Substantia nigra (tissue), 51 donors: ENCODE measurements at places on chromosomes 16 and 17.

GRCh38 chr17:19269106-19269505, 31.9 kb downstream of the EPN2 start:
- DNase-seq: no peak

DNA sequence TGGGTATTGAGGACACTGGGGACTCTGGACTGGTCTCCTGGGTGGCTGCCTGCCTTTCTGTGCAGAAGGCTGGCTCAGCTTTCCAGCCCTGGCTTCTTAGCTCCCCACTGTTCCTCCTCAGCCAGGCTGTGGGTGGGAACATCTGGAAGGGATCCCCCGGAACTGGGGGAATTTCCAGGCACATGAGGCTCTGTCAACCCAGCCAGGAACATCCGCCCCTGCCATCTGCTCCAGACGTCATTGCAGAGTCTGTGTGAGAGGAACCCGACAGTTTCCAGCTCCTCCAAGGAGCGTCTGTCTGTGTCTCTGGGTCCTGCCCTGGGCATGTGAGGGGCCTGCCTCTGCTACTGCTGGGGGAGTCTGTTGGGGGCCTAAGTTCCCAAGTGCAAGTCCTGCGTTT, 36.2 kb upstream of the CRHR1 start:
- DNase-seq: no peak

GRCh38 chr17:34371405-34372100, 8.5 kb upstream of the CCL1 start:
- DNase-seq: no peak

DNA sequence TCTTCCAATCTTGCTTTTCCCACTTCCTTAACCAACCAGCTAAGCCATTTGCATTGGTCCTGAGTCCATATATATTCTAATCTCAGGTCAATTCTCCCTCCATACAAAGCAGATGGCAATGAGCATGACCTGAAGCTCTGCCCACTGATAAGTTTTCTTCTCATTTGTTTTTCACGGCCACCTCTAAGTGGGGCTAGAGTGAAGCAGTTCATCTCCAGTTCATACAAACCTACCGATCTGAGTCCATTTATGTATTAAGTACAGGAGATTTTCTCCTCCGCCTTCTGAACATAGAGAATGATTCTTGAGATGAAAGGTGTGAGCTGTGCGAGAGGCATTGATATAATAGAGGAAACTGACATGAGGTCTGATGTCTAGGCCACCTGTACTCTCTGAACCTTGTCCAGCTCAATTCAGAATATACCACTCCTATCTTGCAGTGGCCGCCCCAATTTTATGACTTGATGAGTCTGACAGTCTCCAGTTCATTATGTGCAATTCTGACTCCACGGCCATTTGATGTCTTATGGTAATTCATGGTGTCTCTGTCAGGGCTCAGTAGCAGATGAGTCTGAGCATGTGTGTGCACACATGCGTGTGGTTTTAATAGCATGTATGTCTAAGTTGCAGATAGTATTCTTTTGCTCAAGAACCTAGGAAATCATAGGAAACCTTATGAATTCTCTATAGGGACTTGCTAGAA, 329.8 kb downstream of the PMP22 start:
- no peak for DNase-seq

DNA sequence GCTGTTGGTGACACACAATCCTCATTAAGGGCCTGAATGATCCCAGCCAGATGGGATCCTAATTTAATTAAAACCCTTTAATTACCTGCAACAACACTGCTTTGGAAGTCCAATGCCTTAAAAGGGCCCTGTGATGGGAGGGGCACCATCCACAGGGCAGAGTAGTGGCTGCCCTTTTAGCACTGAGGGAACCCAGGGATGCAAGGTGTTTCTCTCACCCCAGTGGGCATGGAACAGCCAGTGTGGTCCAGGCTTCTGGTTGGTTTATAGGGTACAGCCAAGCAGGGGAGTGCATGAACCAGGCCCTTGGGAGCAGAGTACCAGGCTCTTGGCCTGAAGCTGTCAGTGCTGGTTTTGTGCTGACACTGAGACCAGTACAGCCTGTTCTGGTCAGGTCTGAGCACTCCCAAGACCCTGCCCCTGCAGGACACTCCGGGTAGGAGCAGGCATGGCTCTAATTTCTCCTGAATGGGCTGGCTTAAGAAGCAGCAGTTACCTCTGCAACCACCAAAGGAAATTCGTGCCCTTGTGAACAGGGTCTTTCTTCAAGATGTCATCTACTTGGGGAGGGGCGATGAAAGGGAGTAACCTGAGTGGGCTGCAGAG, 9.9 kb downstream of the NXPH3 start:
- DNase-seq: no peak

GRCh38 chr17:74042744-74043486, 160.6 kb upstream of the RPL38 start:
- DNase-seq: no peak

GRCh38 chr16:29156511-29156910, 171.7 kb downstream of the LAT start:
- no peak for DNase-seq

DNA sequence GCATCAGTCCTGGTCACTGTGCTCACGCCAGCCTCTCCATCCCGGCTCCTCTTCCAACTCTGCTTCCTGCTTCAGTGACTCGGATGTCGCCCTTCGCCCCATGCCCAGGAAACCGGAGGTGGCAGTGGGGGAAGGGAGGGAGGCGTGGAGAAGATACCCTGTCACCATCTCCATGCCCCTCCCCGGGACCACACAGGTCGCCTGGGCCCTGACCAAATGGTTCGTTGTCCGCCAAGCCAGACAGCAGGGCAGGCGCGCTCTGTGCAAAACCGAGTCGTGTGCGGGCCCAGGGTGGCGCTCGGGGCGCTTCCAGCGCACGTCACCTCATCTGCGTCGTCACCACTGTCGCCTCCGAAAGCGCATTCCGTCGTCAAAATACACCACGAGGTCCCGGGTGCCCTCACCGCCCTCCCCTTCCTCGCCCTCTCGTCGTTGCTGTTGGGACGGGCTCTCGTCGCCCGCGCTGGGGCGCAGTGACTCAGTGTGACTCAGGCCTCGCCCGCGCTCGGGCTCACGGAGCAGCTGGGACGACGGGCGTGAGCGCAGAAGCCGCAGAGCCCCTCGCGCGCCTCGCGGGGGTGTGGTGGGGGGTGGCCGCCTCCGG, 39.2 kb downstream of the ZNF778 start:
- DNase-seq: peak; percentile 68

DNA sequence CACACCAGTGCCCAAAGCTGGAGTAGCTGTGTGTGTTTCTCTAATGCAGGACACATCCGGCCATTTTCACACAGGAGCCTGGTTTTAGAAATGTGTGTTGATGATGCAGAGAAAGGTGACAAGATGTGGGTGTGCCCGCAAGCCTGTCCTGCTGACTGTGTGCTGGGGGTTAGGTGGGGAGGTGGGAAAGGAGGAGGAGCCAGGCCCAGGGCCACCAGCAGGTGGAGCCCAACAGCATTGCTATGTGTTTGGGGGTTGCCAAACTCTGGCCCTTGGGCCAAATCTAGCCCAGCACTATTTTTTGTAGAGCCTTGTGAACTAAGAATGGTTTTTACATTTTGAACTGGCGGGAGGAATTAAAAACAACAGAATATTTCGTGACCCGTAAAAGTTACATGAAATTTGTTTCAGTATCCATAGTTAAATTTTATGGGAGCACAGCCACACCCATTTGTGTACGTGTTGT, 61.7 kb upstream of the LGALS9 start:
- DNase-seq: no peak

GRCh38 chr16:55184052-55184451, 140.0 kb upstream of the IRX6 start:
- no peak for DNase-seq

DNA sequence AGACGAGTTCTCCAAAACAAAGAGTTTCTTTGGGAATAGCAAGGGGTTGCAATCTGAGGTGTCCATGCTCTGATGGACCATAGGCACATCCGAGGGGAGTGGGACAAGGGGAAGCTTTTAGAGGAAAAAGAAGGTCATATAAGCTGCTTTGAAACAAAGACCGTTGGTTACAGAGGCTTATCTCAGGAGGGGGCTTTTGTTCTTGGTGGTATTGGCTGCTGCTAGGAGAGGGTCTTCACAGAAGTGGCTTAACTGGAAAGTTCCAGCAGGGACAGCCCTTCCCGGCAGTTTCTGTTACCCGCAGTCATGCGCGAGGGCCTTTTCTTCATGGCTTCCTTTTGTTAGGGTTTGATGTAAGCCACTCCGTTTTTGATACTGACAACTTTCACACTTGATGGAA, 76.0 kb downstream of the RAP1GAP2 start:
- DNase-seq: no peak

DNA sequence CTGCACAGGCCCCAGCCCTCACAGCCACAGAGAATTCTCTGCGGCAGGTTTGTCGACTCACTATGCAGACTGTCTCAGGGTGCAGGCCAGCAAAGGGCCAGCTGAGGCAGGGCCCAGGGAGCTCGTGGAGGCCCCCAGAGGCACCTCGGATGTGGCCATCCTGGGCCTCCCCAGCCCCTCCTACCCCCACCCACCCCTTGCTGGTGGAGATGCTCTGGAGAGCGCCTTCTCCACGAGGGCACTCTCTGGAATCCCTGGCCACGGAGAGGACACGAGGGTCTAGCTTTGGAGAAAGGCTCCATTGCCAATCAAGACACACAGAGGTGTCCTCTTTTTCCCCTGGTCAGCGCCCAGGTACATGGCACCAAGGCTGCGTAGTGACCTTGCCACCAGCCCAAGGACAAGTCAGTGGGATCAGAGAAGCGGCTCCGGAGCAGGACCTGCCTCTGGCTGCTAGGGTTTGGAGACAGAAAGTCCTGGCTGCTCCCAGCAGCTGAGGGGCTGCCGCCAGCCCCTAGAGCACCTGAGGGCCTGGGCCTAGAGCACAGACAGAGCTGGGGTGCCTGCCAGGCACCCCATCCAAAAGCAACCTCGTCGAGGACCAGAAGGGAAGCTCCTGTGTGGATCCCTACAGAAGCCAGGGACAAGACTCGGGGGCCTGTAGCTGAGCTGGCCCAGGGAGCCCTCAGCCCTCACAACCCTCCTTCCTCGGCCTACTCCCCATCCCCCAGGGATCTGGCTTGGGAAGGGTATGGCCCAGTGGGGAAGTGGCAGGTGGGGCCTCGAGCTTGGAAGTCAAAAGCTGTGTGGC, 18.7 kb downstream of the ARL2BP start:
- DNase-seq: no peak

GRCh38 chr17:75723171-75723930, 2.1 kb downstream of the ITGB4 start:
- DNase-seq: no peak

- DNase-seq: no peak
These were observed 17.9 kb downstream of the GPR142 start for GRCh38 chr17:74385201-74385600.

GRCh38 chr16:24540602-24541210, 1.3 kb downstream of the RBBP6 start:
- no peak for DNase-seq

DNA sequence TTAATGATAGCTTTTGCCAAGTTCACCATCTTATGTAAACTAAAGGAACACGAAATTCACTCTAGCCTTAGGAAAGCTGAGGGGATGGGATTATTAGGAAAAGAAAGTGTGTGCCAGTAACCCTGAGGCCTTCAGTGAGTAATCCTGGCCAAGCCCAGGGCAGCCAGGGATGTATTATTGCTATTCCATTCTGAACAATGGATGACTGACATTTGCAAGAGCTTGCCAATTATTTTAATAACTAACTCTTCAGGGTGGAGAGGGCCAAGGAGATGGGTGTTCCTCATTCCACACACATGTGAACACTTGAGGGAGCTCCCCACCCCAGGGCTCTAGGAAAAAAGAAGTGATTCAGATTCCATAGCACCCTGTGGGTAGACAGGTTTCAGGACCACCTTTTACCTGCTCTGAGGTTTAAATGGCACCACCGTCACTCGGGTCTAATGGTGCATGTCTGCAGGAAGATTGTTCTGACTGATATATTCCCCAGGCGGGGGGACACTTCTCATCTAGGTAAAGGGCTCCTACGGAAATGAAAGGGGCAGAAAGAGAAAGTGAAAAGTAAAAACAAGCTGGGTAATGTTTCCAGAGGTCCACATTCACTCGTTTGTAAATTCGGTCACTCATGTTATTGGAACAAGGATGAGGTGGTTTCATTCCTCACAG, 41.5 kb downstream of the TK2 start:
- no peak for DNase-seq

DNA sequence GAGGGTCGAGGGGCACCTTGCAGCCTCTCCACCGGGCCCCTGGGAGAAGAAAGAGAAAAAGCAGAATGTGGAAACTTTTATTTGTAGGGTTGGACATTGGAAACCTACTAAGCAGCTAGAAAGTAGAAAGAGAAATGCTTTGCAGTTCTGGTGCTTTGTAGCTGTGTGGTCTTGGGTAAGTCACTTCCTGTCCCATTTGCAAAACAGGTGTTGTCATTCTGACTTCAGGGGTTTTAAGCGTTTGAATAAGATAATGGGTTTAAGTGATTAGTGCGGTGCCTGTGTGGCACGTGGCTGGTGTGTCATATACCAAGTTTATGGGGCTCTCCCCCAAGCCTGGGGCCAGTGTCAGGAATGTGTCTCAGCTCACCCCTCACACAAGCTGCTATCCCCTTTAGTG, 1.6 kb downstream of the CA4 start:
- DNase-seq: no peak

DNA sequence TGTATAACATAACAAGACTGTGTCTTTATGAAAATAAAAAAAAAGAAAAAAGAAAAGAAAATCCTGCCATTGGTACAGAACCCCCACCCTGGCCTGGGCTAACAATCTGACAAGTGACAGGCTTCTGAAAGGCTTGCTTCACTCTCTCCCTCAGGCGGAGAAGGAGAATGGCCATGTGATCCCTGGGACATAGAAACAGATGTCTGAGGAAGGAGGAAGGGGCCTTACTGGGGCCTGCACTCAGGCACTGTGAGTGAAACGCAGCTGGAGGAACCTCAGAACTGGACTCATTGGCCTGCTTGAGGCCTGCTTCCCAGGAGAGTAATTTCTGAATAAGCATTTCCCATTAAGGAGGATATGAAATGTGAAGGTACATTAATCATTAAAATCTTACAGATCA, 17.5 kb downstream of the MAP3K14 start:
- peak; percentile 44 for DNase-seq

GRCh38 chr16:9969580-9969979, 212.6 kb downstream of the GRIN2A start:
- peak; percentile 4 for DNase-seq

GRCh38 chr17:28744104-28744971, 527 bp downstream of the TRAF4 start:
- DNase-seq: peak; percentile 30

- DNase-seq: no peak
These were observed 35.4 kb downstream of the CHD9 start for GRCh38 chr16:53090286-53090590.

GRCh38 chr17:76365256-76365903, 11.7 kb upstream of the PRPSAP1 start:
- DNase-seq: no peak
